Muscle of leg (tissue), 16 donors: ENCODE measurements at places on chromosomes 6 and 20. TPM values are rescaled to one million over a fixed set of nuclear protein-coding genes. Genes with fewer than 3 reads are reported as not detected.

The CAPN11 gene
- 0.18 TPM for total RNA-seq

The HLA-DRB1 gene
- total RNA-seq: 16.8 TPM

The RAD21L1 gene
- not detected for total RNA-seq

The DEFB132 gene
- total RNA-seq: not detected

The TTLL9 gene
- 0.09 TPM for total RNA-seq

The RNF182 gene
- total RNA-seq: 0.53 TPM

The CYP39A1 gene
- 2.9 TPM for total RNA-seq

The TNNC2 gene
- 3,356 TPM for total RNA-seq

The TCF21 gene
- under 0.01 TPM for total RNA-seq

The C6orf141 gene
- 1.7 TPM for total RNA-seq

GRCh38 chr6:159125014-159125609 is 44.1 kb upstream of the FNDC1 start:
- no peaks in the 10 kb centered on the region for H3K27me3 ChIP-seq
- peaks cover 21% of the 10 kb centered on the region for H3K4me1 ChIP-seq
- H3K36me3 ChIP-seq: no peaks in the 10 kb centered on the region
- DNase-seq: no peak

- DNase-seq: peak; percentile 32
- H3K4me3 ChIP-seq: no peak overlapping the region
- no peaks in the 10 kb centered on the region for H3K4me1 ChIP-seq
- no peaks in the 10 kb centered on the region for H3K27me3 ChIP-seq
- H3K27ac ChIP-seq: no peak overlapping the region
Measured at GRCh38 chr6:136228814-136229213, 21.3 kb downstream of the MTFR2 start.

DNA sequence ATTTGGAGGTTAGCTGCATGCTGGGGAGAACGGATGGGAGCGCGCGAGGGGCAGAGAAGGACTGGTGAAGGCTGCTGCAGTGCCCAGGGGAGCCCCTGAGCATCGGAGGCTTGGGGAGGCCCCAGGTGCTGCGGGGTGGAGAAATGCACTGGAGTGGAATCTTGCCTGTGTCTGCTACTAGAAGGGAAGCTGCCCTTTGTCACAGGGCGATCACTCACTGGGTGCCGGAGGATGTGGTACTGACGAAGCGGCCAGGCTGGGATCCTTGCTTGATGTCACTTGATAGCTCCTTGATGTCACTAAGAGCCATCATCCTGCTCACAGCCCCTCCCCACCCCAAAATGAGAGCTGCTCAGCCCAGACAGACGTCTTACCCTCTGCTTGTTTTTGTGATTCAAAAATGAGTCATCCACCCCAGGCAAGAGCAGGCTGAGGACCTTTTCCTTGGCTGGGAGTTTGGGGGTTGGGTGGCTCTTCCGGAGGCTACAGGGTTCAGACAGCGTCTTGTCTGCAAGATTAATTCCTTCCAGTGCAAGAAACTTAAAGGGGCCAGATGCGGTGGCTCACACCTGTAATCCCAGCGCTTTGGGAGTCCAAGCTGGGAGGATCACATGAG is 62.6 kb upstream of the PMEPA1 start:
- H3K4me1 ChIP-seq: no peaks in the 10 kb centered on the region
- no peak for DNase-seq
- no peak overlapping the region for H3K4me3 ChIP-seq
- H3K27me3 ChIP-seq: peaks cover 7% of the 10 kb centered on the region

- H3K4me3 ChIP-seq: no peak overlapping the region
- no peaks in the 10 kb centered on the region for H3K36me3 ChIP-seq
- DNase-seq: no peak
- H3K27me3 ChIP-seq: peaks cover 54% of the 10 kb centered on the region
Measured at GRCh38 chr20:3235666-3236324, 3.2 kb downstream of the SLC4A11 start.

- H3K4me3 ChIP-seq: peak overlapping the region; percentile 59
- no peaks in the 10 kb centered on the region for H3K36me3 ChIP-seq
- peak overlapping the region; percentile 74 for H3K27ac ChIP-seq
- H3K27me3 ChIP-seq: peaks cover 13% of the 10 kb centered on the region
- no peak for DNase-seq
Measured at GRCh38 chr6:131807321-131807643, 538 bp upstream of the ENPP1 start.

- H3K4me3 ChIP-seq: no peak overlapping the region
- H3K27me3 ChIP-seq: no peaks in the 10 kb centered on the region
- H3K4me1 ChIP-seq: no peaks in the 10 kb centered on the region
Measured at GRCh38 chr6:22582417-22583205, 13.2 kb downstream of the HDGFL1 start.

GRCh38 chr6:14165091-14165490 is 47.5 kb downstream of the CD83 start:
- no peak overlapping the region for H3K27ac ChIP-seq
- no peaks in the 10 kb centered on the region for H3K4me1 ChIP-seq
- no peak for DNase-seq
- no peak overlapping the region for H3K4me3 ChIP-seq
